ENCODE measurements at places on chromosomes 3 and 15.

DNA sequence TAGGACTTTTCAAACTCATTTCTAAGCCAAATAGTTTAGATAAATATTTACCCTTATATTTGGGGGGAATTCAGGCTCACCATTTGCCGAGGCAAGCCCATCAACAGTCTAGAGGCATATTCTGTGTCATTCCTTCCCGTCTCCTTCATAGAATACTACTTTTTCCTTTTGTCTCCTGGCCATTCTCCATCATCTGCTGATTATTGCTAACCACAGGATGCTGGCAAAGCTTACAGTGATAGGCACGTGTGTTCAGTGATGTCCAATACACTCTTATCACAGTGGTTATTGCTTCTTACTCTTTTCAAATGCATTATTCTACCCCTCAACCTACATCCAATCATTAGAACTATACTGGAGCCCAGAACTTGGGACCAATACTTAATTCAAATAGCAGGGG is 130.6 kb upstream of the ZBED2 start:
- no peak overlapping the region for H3K4me3 ChIP-seq
- DNase-seq, result no peak
- H3K4me1 ChIP-seq, result peaks cover 38% of the 10 kb centered on the region
- no peaks in the 10 kb centered on the region for H3K36me3 ChIP-seq

DNA sequence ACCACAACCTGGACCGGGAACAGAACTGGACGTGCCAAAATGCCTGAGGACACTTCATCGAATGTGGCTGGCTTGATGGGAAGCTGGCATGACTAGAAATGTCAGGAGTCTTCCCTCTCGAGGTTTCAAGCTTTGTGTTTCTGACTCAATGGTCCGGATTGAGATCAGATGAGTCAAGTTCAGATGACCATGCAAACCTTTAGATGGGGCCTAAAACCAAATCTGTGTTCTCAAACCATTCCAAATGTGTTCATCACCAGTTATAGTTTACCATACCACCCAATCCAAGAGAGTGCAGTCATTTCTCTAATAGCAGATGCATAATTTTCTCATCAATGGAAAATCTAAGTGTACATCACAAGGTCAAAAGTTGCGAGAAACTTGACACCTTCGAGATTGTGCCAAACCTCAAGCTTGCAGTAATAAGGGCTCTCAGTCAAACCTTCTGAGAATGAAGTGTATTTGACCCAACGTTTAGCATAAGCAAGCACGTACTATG is 369.1 kb downstream of the RORA start:
- no peaks in the 10 kb centered on the region for H3K27me3 ChIP-seq
- H3K27ac ChIP-seq, result no peak overlapping the region
- no peaks in the 10 kb centered on the region for H3K36me3 ChIP-seq
- no peaks in the 10 kb centered on the region for H3K4me1 ChIP-seq
- H3K4me3 ChIP-seq, result no peak overlapping the region
- no peak for DNase-seq

DNA sequence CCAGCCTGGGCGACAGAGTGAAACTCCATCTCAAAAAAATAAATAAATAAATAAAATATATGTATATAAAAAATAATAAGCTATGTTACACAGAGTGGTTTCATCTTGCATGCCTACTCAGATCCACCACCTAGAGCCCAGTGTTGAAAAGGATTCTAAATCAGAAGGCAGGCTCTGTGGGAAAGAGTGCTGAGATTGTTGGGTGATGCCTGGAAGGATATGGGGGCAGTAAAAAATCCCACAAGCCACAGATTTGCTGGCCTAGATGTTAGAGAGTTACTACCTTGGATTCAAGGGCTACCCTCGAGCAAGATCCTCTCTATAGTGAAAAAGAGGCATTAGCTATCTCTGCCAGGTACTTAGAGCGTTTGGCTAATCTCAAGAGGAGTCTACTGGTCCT is 144.3 kb downstream of the STAC start:
- H3K4me1 ChIP-seq, result no peaks in the 10 kb centered on the region
- H3K36me3 ChIP-seq, result no peaks in the 10 kb centered on the region
- H3K27me3 ChIP-seq, result no peaks in the 10 kb centered on the region
- H3K27ac ChIP-seq, result no peak overlapping the region
- H3K4me3 ChIP-seq, result no peak overlapping the region

DNA sequence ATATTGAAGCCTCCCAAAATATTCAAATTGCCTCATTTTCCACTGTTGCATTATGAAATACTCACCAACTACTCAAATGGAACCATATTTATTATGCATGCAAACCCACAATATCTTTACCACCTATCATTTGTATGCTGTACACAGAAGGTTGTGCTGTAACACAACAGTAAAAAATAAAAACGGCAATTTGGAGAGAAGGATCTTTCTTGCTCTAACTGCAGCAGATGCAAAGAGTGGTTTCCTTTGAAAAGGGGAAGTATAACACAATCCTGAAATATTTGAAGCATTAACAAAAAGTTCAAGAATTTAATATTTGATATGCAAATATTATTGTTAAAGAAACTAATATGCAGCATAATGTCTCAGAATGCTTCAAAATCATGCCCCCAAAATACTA is 244.5 kb upstream of the SUCLG2 start:
- no peak for DNase-seq
- no peaks in the 10 kb centered on the region for H3K36me3 ChIP-seq
- no peak overlapping the region for H3K4me3 ChIP-seq
- no peak overlapping the region for H3K27ac ChIP-seq

GRCh38 chr3:43620831-43621655 is 768 bp downstream of the ANO10 start:
- peak overlapping the region; percentile 92 for H3K27ac ChIP-seq
- no peak for DNase-seq
- H3K36me3 ChIP-seq, result no peaks in the 10 kb centered on the region
- H3K27me3 ChIP-seq, result no peaks in the 10 kb centered on the region
- H3K4me1 ChIP-seq, result peaks cover 15% of the 10 kb centered on the region
- H3K4me3 ChIP-seq, result peak overlapping the region; percentile 52

DNA sequence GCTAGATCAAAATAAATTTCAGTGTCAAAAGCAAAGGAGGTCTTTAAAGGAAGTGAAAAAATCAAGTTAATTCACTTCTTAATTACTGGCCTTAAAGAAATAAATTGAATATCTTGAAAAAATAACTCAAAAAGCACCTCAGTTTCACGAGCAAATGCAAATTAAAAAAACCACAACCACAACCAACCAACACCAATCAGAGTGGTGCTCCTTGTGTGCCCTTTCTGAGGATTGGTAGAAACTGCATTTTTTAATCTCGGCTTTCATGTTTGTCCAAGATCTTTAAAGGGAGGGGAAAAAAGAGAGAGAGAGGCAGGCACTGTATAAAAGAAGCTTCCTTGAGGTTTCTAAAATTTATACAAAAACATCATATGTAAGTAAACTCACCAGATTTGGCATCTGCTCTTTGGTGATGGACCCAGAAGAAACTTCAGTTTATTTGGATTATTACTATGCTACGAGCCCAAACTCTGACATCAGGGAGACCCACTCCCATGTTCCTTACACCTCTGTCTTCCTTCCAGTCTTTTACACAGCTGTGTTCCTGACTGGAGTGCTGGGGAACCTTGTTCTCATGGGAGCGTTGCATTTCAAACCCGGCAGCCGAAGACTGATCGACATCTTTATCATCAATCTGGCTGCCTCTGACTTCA is at the start of gene GPR15:
GPR15 (plus strand) TSS at position 357 of the 653 bp plus-strand sequence; CDS start at position 413, 56 bp downstream.
- H3K4me1 ChIP-seq, result no peaks in the 10 kb centered on the region
- no peak for DNase-seq
- H3K27ac ChIP-seq, result no peak within 1 kb of the TSS

- H3K36me3 ChIP-seq, result no peaks in the 10 kb centered on the region
- H3K27ac ChIP-seq, result peak overlapping the region; percentile 5
- no peak for DNase-seq
- no peak overlapping the region for H3K4me3 ChIP-seq
These were observed 8.6 kb downstream of the KLHL25 start for GRCh38 chr15:85785887-85786780.

GRCh38 chr3:49012441-49013017 is 5.3 kb downstream of the WDR6 start:
- H3K4me1 ChIP-seq, result peaks cover 41% of the 10 kb centered on the region
- no peak overlapping the region for H3K27ac ChIP-seq
- DNase-seq, result no peak
- H3K4me3 ChIP-seq, result no peak overlapping the region
- H3K27me3 ChIP-seq, result no peaks in the 10 kb centered on the region

GRCh38 chr15:64596701-64597476 is 136.5 kb downstream of the ZNF609 start:
- no peak for DNase-seq
- H3K4me3 ChIP-seq, result no peak overlapping the region
- H3K36me3 ChIP-seq, result no peaks in the 10 kb centered on the region

DNA sequence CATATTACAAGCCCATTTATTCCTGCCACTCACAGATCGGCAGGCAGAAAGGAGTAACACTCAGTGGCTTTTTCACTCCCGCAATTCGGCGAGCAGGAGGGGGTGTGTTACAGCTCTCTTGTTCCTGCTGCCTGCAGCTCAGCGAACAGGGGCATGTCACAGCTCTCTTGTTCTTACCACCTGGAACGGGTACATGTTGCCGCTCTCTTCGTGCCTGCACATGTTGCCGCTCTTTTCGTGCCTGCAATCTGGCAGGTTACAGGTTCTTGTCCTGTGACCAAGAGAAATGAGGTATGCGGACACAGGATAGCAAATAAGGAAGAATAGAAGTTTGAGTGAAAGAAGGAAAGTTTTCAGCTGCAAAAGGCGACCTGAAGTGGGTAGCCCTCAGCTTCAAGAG is 761.4 kb downstream of the NAALADL2 start:
- H3K4me3 ChIP-seq, result no peak overlapping the region
- no peaks in the 10 kb centered on the region for H3K27me3 ChIP-seq
- DNase-seq, result no peak
- no peaks in the 10 kb centered on the region for H3K36me3 ChIP-seq

- no peaks in the 10 kb centered on the region for H3K27me3 ChIP-seq
- no peaks in the 10 kb centered on the region for H3K36me3 ChIP-seq
- peaks cover 27% of the 10 kb centered on the region for H3K4me1 ChIP-seq
These were observed 21.0 kb downstream of the PTH1R start for GRCh38 chr3:46898321-46899150.

DNA sequence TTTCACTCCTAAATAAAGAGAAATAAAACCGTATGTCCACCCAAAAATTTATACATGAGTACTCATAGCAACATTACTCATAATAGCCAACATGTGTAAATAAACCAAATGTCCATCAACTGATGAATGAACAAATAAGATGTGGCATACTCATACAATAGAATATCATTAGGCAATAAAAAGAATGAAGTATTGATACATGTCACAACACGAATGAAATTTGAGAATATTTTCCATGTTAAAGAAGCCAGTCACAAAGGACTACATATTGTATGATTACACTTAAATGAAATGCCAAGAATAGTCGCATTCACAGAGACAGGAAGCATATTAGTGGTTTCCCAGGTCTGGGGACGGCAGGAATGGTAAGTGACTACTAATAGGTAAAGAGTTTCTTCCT is 869.2 kb downstream of the IGSF11 start:
- no peaks in the 10 kb centered on the region for H3K27me3 ChIP-seq
- H3K27ac ChIP-seq, result no peak overlapping the region
- no peak for DNase-seq
- no peaks in the 10 kb centered on the region for H3K4me1 ChIP-seq
- H3K36me3 ChIP-seq, result no peaks in the 10 kb centered on the region

GRCh38 chr3:47542471-47543173 is 29.1 kb upstream of the ELP6 start:
- no peaks in the 10 kb centered on the region for H3K36me3 ChIP-seq
- no peak overlapping the region for H3K27ac ChIP-seq
- H3K4me1 ChIP-seq, result no peaks in the 10 kb centered on the region
- no peak for DNase-seq
- no peaks in the 10 kb centered on the region for H3K27me3 ChIP-seq

DNA sequence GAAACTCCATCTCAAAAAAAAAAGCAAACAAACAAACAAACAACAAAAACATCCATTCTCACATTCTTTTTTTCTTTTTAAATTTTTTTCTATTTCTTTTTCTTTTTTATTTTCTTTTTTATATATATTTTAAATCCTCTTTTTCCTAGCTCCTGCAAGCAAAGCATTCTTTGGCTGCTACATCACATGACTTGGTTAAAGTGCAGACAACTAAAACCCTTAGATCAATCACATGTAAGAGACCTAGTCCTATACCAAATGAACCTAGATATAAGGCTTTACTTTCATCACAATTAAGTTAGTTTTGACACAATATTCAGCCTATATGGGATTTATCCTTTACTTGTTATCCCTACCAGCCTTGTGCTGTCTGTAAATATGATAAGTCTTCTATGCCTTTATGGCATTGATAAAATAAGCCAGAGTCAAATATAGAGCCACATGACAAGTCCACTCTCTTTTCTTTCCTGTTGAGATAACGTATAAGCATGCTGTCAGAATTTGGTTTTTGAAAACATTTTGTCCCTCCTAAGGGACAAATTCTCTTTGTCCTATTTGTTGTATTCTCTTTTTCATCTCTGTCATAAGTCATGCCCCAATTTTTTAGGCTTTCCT is 11.3 kb downstream of the UBR1 start:
- H3K36me3 ChIP-seq, result no peaks in the 10 kb centered on the region
- H3K4me1 ChIP-seq, result peaks cover 5% of the 10 kb centered on the region
- H3K27me3 ChIP-seq, result no peaks in the 10 kb centered on the region
- H3K4me3 ChIP-seq, result no peak overlapping the region
- H3K27ac ChIP-seq, result no peak overlapping the region

GRCh38 chr3:33541918-33542317 is 101.7 kb upstream of the UBP1 start:
- H3K27ac ChIP-seq, result no peak overlapping the region
- no peaks in the 10 kb centered on the region for H3K27me3 ChIP-seq
- no peak overlapping the region for H3K4me3 ChIP-seq
- H3K36me3 ChIP-seq, result peaks cover 56% of the 10 kb centered on the region
- H3K4me1 ChIP-seq, result no peaks in the 10 kb centered on the region
- DNase-seq, result no peak

DNA sequence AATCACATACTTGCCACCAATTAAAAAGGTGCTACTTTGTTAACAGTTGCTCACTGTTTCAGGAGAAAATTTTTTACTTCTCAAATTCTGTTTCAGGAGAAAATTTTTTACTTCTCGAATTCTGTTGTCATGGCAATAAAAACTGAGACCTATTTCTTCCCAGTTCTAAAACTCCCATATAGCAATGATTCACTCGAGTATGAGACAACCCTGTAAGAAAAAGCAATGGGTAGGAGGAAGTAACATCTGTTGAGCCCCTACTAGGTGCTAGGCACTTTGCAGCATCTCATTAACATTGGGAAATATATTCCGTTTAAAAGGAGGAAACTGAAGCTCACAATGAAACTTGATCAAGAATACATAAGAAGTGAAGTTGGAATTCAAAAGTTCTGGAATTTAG is 35.1 kb upstream of the IGSF11 start:
- no peak overlapping the region for H3K27ac ChIP-seq
- H3K4me3 ChIP-seq, result no peak overlapping the region
- H3K4me1 ChIP-seq, result no peaks in the 10 kb centered on the region

- no peaks in the 10 kb centered on the region for H3K36me3 ChIP-seq
- H3K4me3 ChIP-seq, result no peak overlapping the region
These were observed 186.7 kb upstream of the CDIN1 start for GRCh38 chr15:36392676-36393266.

DNA sequence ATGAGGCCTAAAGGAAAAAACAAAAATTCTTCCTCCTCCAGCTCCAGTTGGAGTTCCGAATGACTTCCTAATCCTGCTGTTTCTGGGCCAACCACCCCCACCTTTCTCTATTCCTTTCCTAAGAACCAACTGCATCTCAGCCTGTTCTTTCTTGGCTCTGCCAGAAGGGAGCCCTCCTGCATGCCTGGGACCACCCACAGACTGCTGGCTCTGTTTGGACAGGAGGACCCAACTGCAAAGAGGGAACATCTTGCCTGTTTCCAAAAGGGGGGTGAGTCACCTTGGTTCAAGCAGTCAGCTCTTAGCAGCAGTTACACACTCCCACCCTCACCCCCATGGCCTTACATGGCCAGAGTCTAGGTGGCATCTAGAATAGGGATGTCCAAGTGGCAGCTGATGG is 116.0 kb upstream of the PRICKLE2 start:
- H3K4me3 ChIP-seq, result peak overlapping the region; percentile 24
- no peaks in the 10 kb centered on the region for H3K27me3 ChIP-seq
- H3K36me3 ChIP-seq, result no peaks in the 10 kb centered on the region
- H3K27ac ChIP-seq, result peak overlapping the region; percentile 86
- H3K4me1 ChIP-seq, result peaks cover 35% of the 10 kb centered on the region
